ENCODE measurements at places on chromosomes 12 and 14.

- no peak for DNase-seq
Measured at GRCh38 chr12:32493282-32493681, 93.9 kb downstream of the FGD4 start.

DNA sequence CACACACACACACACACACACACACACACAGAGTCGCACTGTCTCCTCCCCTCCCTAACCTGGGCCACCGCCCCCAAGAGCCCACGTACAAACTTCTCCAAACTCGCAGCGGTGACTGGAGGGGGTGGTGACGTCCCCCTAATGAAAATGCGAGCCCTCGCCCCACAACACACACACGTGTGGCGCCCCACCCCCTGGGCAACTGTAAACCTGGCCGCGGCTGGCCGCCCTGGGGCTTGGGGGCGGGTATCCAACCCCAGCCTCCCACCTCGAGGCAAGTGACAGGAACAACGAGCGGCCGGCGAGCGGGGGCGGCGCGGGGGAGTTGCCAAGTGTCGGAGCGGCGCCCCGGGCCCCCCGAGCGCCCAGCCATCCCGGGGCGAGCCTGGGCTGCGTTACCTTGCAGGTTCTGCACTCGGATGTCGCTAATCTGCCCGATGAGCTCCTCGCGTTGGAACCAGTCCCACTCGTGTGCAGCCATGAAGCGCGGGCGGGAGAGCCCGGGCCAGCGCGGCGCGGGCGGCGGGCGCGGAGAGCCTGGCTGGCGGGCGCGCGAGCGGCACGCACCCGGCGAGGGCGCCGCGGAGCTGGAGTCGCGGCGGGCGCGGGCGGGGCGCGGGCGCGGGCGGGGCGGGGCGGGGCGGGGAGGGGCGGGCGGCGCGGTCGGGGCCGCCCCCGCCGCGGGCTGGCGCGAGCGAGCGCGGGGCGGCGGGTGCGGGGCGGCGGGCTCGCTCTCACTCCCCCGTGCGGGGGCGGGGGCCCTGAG, at the start of gene CLMN:
Gene CLMN (minus strand): TSS at position 597 of the 766 bp plus-strand sequence. CDS start 116 bp downstream, at position 481.
- no peak for DNase-seq

- no peak for DNase-seq
Measured at GRCh38 chr12:101231636-101232035, 21.6 kb upstream of the SLC5A8 start.

- no peak for DNase-seq
Measured at GRCh38 chr12:112239020-112239419, 113.7 kb downstream of the TRAFD1 start.

DNA sequence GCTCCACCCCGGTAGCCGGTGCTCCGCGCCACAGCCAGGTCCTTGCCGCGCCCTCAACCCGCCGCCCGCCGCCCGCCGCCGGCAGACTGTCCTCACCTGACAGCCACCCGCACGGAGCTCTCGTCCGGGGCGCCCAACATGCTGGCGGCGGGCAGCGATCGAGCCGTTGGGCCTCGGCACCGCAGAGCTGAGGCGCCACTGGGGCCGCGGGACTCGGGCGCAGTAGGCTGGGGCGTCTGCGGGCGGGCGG, 164 bp downstream of the KIF21A start:
- no peak for DNase-seq

DNA sequence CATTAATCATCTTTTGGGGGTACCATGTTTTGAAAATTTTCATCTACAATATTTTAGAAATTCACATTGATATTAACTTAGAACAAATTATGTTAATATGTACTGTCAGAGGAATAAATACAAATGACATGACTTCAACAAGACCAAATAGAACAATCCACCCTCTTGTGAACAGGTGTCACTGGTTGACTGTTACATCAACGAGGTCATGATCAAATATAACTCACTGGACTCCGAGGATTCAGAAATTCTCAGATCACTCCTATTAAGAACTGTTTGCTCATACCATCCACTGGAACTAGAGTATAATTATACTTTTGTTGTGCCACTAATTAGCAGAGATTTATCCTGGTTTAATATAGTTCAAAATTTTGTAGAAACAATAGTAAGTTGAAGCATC, 318.8 kb downstream of the PRKD1 start:
- no peak for DNase-seq

GRCh38 chr12:120628919-120629318, 11.5 kb upstream of the CABP1 start:
- no peak for DNase-seq

- no peak for DNase-seq
Measured at GRCh38 chr12:68675101-68675842, 11.5 kb upstream of the NUP107 start.

DNA sequence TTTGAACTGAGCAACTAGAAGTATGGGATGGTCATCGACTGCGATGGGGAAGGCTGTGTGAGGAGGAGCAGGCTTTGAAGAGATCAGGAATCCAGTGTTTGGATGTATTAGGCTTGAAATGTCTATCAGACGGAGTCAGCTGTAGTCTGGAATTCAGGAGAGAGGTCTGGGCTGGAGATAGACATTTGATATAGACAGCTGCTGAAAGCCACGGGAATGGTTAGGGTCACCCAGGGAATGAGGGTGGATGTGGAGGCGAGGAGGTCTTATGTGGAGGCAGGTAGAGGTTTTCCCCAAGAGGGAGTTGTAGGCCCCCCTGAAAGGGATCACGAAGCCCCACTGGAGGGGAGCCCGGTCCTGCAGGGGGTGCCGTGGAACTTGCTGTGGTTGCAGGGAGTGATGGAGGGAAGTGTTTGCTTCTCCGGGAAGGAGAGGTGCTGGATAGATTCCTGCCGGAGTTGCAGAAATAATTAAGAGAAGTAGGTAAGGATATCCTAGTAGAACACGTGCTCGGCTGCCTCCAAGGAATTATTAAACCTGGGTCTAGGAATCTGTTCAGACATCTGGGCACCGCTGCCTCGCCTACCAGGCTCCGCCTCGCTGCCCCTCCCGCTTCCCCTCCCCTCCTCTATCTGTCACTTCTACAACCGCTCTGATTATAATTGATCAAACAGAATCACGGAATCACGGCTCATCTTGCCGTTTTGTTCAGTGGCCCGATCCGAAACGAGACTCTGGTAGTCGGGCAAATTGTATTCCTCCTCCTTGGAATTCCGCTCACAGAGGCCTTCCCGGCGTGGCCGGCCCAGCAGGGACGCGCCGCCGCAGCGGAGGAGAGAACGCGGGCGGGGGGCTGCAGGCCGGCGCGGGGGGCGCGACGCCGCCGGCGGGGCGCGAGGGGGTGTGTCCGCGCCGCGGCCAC, 826 bp upstream of the CACNA1C start:
- no peak for DNase-seq

- no peak for DNase-seq
Measured at GRCh38 chr12:12797794-12798152, 12.3 kb downstream of the APOLD1 start.

DNA sequence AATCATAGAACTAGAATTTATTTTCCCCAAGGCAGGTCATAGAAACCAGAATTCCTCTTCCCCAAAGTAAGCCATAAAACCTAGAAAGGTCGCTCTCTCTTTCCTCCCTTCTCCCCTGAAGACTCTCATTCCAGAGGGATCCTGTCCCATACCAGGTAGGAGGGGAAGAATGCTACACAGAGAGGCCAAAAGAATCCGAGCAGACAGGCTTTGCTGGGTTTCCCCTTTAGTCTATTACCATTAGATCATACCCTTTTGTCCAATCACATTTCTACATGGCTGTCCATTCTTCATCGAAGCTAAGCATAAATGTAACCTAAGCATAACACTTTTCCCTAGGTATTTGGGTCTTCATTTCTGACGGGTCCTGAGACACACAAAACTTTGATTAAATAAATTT, 204.5 kb downstream of the SPTSSA start:
- no peak for DNase-seq

DNA sequence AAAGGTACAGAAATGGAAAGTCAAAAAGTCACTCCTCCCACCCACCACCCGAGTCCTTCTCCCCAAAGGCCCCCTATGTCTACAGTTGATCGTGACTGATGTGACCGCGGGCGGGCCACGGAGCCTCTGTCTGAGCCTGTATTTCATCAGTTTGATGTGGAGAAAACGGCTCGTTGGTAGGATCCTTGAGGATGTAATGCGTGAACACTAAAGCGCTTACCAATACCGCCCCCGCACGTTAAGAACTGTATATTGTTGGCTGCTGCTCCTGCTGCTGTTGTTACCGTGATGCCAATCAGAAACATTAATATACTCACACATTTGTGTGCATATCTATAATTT, 24.6 kb upstream of the UBC start:
- DNase-seq, result no peak

DNA sequence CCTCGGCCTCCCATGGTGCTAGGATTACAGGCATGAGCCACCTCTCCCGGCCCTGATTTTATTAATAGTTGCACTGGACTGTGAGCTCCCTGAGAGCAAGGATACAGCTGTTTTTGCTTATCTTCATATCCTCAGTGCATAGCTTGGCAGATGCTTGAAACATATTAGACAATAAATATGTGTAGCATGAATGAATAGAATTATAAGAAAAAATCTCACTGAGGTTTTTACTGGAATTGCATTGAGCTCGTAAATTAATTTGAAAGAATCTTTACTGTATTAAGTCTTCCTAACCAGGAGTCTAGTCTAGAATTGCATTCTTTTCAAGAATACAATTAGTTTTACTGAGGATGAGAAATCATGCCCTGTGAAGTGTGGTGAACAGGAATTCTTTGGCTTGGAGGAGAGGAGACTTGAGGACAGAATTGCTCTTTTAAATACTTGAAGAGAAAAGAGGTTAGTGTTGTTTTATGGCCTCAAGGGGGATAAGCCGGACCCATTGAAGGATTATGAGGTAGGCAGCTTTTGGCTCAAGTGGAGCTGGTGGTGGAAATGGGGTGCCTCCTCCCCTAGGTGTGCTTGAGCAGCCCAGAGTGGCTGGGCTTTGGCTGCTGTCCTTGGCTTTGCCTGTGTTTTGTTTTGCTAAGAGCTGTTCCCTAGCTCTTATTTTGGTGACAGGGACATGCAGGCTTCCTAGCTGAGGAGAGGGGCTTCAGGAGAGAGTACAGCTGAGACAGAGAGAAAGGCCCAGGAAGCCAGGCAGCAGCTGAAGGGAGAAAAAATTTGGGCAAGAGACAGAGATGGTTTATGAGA, 34.0 kb downstream of the PLEKHD1 start:
- no peak for DNase-seq

DNA sequence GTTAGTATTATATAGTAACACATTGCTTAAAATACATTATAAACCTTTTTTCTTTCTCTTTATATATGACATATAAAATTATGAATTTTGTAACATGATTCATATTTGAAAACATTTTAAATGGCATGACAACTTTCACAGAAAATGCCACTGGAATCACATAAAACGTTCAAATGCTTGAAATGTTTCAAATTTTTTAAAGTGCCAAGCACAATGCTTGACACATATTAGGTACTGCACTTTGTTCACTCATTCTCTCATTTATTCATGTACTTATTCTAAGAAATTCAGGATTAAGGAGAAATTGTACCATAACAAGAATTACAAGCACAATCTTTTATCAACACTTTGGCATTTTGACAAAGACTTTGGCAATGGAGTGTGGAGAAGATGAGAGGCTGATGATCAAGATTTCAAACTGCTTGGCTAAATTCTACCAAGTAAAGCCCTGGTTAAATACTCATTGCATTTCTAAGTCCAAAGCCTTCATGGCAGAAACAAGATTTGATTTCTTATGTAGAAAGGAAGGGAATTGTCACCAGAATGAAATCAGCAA, 232.2 kb downstream of the C12orf50 start:
- DNase-seq, result no peak

DNA sequence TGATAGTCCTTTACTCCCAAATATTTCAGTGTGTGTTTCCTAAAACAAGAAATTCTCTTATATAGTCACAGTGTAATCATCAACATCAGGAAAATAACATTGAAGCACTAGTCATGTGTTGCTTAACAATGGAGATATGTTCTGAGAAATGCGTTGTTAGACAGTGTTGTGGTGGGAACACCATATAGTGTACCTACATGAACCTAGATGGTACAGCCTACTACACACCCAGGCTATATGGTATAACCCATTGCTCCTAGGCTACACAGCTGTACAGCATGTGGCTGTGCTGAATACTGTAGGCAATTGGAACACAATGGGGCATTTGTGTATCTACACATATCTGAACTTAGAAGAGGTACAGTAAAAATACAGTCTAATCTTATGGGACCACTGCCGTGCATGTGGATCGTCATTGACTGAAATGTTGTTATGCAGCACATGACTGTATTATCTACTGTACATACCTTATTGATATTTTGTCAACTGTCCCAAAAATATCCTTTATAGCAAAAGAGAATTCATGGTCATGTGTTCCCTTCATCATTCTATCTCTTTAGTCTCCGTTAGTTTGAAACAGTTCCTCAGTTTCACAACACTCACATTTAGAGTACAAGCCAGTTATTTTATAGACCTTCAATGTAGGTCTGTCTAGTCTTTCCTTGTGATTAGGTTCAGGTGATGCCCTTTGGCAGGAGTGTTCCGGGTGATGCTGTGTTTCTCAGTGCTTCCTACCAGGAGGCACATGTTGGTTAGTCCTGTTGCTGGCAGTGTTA, 109.7 kb downstream of the SLC25A47 start:
- DNase-seq, result no peak

DNA sequence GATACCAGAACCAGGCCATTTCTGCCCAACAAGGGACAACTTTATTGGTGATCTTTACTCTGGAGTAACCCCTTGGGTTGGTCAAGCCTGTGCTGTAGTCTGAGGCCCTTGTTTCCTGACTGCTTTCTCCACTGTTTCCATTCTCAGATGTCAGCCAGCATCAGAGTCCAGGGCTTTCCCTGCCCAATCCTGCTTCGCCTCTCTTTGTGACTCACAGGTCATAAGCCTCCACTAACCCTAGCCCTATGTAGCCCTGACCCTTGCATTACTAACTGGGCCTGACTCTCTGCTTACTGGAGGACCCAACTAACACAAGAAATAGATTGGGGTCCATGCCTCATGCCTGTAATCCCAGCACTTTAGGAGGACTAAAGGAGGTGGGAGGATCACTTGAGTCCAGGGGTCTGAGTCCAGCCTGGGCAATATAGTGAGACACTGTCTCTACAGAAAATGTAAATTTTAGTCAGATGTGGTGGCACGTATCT, 8.6 kb upstream of the SNRNP35 start:
- no peak for DNase-seq

GRCh38 chr14:45916340-45916953, 663.4 kb upstream of the MIS18BP1 start:
- no peak for DNase-seq

GRCh38 chr12:49059045-49059298, 1.6 kb downstream of the KMT2D start:
- peak; percentile 70 for DNase-seq

DNA sequence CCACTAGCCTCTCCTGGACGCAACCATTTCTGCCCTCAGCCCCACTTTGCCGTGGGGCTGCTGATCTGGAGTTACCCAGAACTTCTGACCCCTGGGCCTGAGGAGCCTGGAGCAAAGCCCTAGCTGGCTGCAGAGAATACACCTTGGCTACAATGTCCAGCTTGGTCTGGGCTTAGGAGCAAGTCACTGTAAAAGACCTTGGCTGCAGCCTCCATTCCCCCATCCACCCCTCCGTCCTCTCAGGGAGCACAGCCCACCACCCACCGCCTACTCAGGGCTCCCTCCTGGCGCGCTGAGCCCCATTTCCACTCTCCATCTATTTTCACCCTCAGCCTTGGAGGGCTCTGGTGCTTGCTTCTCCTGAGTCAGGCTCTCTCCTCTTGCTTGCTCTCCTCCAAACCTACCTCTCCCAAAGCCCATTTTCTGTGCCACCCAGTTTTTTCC, 42.9 kb downstream of the ERH start:
- DNase-seq, result no peak

GRCh38 chr14:65344011-65344410, 68.5 kb upstream of the FUT8 start:
- DNase-seq, result no peak

- no peak for DNase-seq
Measured at GRCh38 chr12:52805739-52806138, 8.2 kb downstream of the KRT4 start.

Data from coronary artery (tissue), 2 donors.